ENCODE measurements at places on chromosomes 13 and 19. TPM values are rescaled to one million over a fixed set of nuclear protein-coding genes. Genes with fewer than 3 reads are reported as not detected.

CCDC194 gene
- total RNA-seq, result not detected

MED29 gene
- 41.9 TPM for total RNA-seq

NTF4 gene
- not detected for total RNA-seq

LGALS14 gene
- total RNA-seq, result not detected

ZNF835 gene
- total RNA-seq, result 4.6 TPM

PRODH2 gene
- total RNA-seq, result not detected

ATP4B gene
- not detected for total RNA-seq

CYP2A7 gene
- total RNA-seq, result not detected

CGB1 gene
- not detected for total RNA-seq

TMEM238 gene
- 0.69 TPM for total RNA-seq

RNF113B gene
- not detected for total RNA-seq

RASA3 gene
- 24.1 TPM for total RNA-seq

DNA sequence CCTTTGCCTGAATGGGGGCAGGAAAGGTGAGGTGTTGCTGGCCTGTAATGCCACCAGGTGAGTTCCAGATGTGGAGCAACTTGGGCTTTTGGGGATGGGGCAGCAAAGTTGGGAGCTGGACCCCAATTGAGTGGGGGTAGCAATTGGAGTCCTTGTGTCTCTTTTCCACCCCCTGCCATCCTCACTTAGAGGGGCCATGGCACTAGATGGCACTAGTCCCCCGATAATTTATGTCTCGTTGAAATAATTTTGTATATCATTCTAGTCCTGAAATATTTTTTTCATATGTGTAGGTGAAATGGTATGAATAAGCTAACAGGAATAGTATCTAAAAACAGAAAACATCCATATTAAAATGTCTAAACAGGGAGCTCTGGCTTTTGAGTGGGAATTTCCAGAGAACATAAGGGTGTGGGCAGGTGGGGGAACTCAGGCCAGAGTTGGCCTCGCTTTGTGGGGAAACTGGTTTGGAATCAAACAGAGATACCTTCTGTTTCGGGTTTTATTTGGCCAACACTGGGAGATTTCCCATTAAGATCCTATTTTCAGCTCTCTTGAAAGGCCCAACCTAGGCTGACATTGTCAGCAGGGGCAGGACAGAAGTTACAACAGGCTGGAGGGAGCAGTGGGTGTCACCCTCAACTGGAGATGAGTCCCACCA is 3.4 kb downstream of the ZNF576 start:
- no peak overlapping the region for H3K27ac ChIP-seq
- H3K27me3 ChIP-seq, result no peaks in the 10 kb centered on the region
- no peak for DNase-seq

GRCh38 chr13:113602291-113602988 is 17.9 kb downstream of the TFDP1 start:
- H3K4me1 ChIP-seq, result no peaks in the 10 kb centered on the region
- DNase-seq, result no peak
- no peaks in the 10 kb centered on the region for H3K27me3 ChIP-seq
- no peak overlapping the region for H3K4me3 ChIP-seq
- H3K27ac ChIP-seq, result no peak overlapping the region

GRCh38 chr19:4403005-4403761 is 743 bp downstream of the CHAF1A start:
- H3K4me3 ChIP-seq, result peak overlapping the region; percentile 71
- H3K4me1 ChIP-seq, result peaks cover 3% of the 10 kb centered on the region
- H3K27ac ChIP-seq, result peak overlapping the region; percentile 96
- DNase-seq, result peak; percentile 37

GRCh38 chr19:45163751-45164460 is 3.1 kb upstream of the NKPD1 start:
- no peaks in the 10 kb centered on the region for H3K27me3 ChIP-seq
- no peaks in the 10 kb centered on the region for H3K36me3 ChIP-seq
- no peaks in the 10 kb centered on the region for H3K4me1 ChIP-seq
- H3K4me3 ChIP-seq, result no peak overlapping the region

DNA sequence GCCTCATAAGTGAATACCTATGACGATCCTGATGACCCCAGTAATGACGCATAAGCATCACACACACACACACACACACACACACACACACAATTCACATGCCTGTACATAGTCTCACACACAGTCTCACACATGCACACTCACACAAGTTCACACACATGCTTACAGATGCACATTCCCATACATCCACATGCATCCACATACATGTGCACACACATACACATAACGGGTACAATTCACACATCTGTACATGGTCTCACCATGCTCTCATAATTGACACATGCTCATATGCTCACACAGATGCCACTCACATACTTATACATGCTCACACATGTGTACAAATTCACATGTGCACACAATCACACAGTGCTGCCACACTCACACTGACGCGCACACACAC is 105.7 kb upstream of the VSTM2B start:
- H3K27me3 ChIP-seq, result no peaks in the 10 kb centered on the region
- H3K4me1 ChIP-seq, result no peaks in the 10 kb centered on the region
- H3K36me3 ChIP-seq, result no peaks in the 10 kb centered on the region
- DNase-seq, result no peak

- H3K4me3 ChIP-seq, result no peak overlapping the region
- H3K4me1 ChIP-seq, result no peaks in the 10 kb centered on the region
- no peak overlapping the region for H3K27ac ChIP-seq
Observed at GRCh38 chr19:37226248-37226647, 8.2 kb downstream of the ZNF383 start.

DNA sequence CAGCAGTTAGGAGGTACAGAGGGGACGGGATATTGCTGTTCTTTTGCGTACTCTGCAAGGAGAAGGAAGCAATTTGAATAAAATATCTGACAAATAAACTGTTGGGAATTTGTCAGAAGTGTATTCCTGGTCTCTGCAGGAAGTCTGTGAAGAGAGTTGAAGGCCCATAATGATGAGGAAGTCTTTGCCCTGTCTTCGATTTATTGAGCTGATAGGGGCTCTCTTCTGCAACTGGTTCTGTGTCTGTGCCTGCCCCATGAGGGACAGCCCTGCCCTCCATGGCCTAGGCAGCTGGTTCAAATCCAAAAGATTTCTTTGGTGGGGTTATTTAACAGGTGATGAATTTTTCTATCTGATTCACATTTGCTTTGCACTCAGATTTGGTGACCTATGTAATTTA is 339.7 kb upstream of the EDNRB start:
- H3K27me3 ChIP-seq, result peaks cover 5% of the 10 kb centered on the region
- DNase-seq, result no peak
- no peak overlapping the region for H3K4me3 ChIP-seq
- no peak overlapping the region for H3K27ac ChIP-seq

DNA sequence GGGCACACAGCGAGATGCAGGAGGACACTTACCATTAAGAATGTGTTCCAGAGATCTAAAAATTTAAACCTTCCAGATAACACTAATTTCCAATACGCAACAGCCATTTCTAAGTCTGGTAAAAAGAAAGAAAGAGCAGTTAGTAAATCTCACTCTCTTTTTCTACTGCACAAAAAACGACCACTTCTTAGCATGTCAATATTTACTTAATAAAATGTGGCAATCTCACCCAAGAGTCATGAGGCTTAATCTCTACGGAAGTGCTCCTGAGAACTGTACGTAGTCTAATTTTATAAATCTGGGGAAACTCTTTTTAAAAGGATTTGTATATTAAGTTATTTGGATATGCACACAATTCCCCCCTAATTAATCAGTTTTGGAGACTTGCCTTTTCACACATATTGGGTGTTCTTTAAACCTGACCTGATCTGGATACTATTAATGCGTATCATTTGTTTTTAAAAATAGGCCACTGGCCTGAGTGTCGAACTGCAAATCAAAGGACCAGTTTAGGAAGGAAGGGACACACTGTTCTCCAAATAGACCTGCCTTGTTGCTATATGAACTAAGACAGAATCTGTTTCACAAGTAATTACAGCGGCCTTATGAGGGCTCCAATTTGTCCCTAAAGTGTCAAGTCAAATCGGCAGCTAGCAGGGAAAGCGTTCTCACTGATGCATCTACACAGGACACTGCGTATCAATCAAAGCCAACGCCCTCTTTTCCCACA is 7.9 kb upstream of the ADPRHL1 start:
- no peak overlapping the region for H3K4me3 ChIP-seq
- peaks cover 30% of the 10 kb centered on the region for H3K36me3 ChIP-seq
- H3K4me1 ChIP-seq, result peaks cover 26% of the 10 kb centered on the region
- no peak for DNase-seq
- no peaks in the 10 kb centered on the region for H3K27me3 ChIP-seq

DNA sequence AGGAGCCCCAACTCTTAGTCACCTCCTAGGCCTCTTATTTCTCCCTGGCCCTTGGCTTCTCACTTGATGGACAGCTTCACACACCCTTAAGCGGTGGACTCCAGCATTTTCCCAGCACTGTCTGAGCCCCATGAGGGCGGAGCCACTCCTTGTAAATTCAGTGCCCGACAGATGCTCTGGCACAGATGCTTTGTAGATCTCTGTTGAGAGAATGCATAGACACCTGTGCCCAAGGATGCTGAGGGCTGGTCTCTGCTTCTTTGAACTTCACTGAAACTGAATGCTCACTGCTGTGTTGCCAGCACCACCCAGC is 3.3 kb downstream of the SYCN start:
- H3K4me1 ChIP-seq, result no peaks in the 10 kb centered on the region
- H3K27me3 ChIP-seq, result peaks cover 58% of the 10 kb centered on the region
- no peak for DNase-seq
- no peaks in the 10 kb centered on the region for H3K36me3 ChIP-seq
- H3K4me3 ChIP-seq, result no peak overlapping the region

DNA sequence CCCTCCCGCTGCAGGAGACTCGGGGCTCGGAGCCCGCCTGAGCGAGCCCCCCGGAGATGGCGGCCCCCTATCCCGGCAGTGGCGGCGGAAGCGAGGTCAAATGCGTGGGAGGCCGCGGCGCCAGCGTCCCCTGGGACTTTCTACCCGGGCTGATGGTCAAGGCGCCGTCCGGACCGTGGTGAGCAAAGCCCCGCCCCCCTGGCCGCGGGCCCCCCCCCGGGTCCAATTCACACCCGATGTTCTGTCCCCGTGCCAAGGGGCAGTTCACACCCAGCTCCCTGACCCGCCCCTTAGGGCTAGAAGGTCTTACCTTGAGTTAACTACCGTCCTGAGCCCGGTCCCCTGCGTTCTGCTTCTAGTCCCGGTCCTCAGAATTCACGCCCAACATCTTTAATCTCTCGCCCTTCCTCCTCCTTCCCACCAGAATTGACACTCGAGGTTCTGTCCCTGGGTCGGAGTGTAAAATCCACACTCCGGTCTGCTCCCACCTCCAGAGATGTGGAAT is 1.4 kb downstream of the NPAS1 start:
- peaks cover 32% of the 10 kb centered on the region for H3K4me1 ChIP-seq
- H3K27ac ChIP-seq, result no peak overlapping the region
- H3K27me3 ChIP-seq, result peaks cover 36% of the 10 kb centered on the region
- no peak for DNase-seq

GRCh38 chr13:23630349-23631093 is 60.3 kb downstream of the TNFRSF19 start:
- no peaks in the 10 kb centered on the region for H3K36me3 ChIP-seq
- no peaks in the 10 kb centered on the region for H3K4me1 ChIP-seq
- no peak overlapping the region for H3K4me3 ChIP-seq
- H3K27me3 ChIP-seq, result no peaks in the 10 kb centered on the region
- DNase-seq, result no peak
- no peak overlapping the region for H3K27ac ChIP-seq

DNA sequence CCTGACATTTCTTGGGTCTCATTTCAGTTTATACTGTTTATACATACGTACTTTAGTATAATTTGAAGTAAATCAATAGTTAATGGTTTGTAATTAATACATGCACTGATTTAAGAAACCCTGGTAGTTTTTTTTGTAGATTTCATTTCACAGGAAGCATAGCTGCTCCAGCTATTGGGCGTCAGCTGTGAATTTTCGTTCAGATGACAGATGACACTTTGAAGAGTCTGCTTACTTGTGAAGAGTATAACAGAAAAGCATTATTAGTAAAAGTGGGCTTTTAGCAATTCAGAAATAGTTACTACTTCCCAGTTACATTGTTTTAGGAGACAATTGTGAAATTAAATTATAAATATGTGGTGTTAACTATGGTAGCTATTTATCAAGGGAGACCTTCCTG is 44.4 kb downstream of the METTL21C start:
- peaks cover 24% of the 10 kb centered on the region for H3K4me1 ChIP-seq
- no peak overlapping the region for H3K4me3 ChIP-seq
- H3K36me3 ChIP-seq, result peaks cover 37% of the 10 kb centered on the region
- no peaks in the 10 kb centered on the region for H3K27me3 ChIP-seq
- DNase-seq, result no peak

DNA sequence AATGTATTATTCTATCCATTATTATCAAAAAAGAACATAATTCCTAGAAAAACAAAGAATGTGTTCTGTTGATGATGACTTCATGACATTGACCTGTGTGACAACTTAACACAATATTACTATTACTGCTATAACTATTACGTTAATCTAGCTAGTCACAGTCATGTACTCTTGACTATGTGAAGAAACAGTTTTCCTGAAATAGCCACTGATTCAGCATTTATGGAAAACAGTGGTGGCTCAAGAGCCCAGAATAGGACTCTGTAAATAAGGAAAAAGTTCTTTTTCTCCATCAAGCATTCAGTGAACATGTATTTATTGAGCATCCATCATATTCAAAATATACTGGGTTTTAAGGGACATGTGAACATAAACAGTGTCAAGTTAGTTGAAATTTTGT is 93.5 kb downstream of the COG6 start:
- H3K27ac ChIP-seq, result no peak overlapping the region
- H3K27me3 ChIP-seq, result no peaks in the 10 kb centered on the region
- no peak for DNase-seq
- no peaks in the 10 kb centered on the region for H3K36me3 ChIP-seq

DNA sequence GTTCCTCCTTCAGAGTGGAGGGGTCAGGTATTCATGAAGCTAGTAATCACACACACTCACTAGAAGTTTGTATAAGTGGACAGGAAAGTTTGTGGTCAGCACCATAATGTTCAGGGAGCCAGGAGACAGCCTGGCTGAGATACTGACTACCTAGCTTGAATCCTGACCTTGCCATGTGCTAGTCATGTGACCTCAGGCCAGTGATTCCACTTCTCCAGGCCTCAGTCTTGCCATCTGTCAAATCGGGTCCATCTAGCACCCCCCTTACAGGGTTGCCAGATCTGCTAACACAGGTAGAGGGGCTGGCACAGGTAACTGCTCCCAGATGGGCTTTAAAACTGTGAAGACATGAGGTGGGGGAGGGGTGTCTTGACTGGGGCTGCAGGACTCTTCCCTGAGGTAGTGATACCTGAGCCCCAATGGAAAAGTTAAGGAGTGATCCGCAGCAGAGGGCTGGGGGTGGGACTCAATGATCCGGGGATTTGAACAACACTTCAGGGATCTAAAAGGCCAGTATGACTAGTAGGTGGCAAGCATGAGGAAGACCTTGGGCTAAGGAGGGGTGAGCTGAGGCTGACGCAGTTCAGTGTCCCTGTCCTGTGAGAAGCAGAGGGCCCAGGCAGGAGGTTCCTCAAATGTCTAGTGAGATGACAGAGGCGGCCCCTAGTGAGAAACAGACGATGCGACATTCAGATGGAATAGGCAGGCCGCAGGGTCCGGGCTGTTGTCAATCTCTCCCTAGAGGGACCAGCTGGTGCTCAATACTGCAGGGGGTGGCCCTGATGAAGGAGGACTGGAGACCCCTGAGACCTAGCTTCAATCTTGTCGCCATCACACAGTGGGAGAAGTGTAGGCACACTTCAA is 8.5 kb downstream of the ACTMAP start:
- H3K27me3 ChIP-seq, result no peaks in the 10 kb centered on the region
- no peak overlapping the region for H3K27ac ChIP-seq
- DNase-seq, result no peak
- H3K4me3 ChIP-seq, result no peak overlapping the region

GRCh38 chr19:2291185-2291751 is 9.3 kb upstream of the PEAK3 start:
- no peaks in the 10 kb centered on the region for H3K36me3 ChIP-seq
- no peak overlapping the region for H3K27ac ChIP-seq
- no peak overlapping the region for H3K4me3 ChIP-seq

- peak overlapping the region; percentile 89 for H3K27ac ChIP-seq
- H3K36me3 ChIP-seq, result peaks cover 21% of the 10 kb centered on the region
- peaks cover 13% of the 10 kb centered on the region for H3K4me1 ChIP-seq
Observed at GRCh38 chr19:48443731-48444128, 2.1 kb upstream of the GRWD1 start.

All from A673 (cell line).